ENCODE measurements at places on chromosomes 6 and 20.
A peak's percentile ranks its signal among the peaks of the same experiment; 100 is the strongest.

DNA sequence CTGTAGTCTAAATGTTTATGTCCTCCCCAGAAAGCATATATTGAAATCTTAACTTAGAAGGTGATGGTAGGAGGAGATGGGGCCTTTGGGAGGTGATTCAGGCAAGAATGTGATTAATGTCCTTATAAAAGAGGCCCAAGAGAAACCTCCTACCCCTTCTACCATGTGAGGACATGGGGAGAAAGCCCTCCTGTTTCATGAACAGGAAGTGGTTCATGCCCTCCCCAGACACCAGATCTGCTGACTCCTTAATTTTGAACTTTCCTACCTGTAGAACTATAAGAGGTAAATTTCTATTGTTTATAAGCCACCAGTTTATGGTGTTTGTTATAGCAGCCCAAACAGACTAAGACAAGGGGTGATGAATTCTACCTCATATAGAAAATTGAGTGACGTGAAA, 8.7 kb upstream of the ECT2L start:
- peaks cover 91% of the 10 kb centered on the region for H3K36me3 ChIP-seq
- H3K27me3 ChIP-seq = no peaks in the 10 kb centered on the region
- H3K27ac ChIP-seq = no peak overlapping the region

DNA sequence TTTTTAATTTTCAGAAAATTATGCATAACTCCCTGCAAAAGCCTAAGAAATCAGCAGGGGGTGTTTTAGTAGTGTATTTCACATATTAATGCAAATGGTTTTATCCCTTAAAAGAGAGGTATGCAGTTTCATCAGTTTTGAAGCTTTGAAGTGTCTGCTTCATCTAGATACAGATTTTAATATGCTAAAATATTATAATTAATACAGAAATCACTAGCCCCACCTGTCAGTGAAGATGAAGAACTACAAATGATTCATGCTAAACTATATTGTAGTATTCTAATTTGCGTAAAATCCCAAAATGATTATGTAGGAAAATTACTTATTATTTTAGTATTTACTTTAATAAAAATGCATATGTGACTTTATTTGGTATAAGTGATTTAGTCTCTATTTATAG, 2.9 kb upstream of the TFB1M start:
- H3K4me3 ChIP-seq = no peak overlapping the region
- no peaks in the 10 kb centered on the region for H3K36me3 ChIP-seq
- no peak overlapping the region for H3K27ac ChIP-seq
- peaks cover 11% of the 10 kb centered on the region for H3K4me1 ChIP-seq
- H3K27me3 ChIP-seq = no peaks in the 10 kb centered on the region

DNA sequence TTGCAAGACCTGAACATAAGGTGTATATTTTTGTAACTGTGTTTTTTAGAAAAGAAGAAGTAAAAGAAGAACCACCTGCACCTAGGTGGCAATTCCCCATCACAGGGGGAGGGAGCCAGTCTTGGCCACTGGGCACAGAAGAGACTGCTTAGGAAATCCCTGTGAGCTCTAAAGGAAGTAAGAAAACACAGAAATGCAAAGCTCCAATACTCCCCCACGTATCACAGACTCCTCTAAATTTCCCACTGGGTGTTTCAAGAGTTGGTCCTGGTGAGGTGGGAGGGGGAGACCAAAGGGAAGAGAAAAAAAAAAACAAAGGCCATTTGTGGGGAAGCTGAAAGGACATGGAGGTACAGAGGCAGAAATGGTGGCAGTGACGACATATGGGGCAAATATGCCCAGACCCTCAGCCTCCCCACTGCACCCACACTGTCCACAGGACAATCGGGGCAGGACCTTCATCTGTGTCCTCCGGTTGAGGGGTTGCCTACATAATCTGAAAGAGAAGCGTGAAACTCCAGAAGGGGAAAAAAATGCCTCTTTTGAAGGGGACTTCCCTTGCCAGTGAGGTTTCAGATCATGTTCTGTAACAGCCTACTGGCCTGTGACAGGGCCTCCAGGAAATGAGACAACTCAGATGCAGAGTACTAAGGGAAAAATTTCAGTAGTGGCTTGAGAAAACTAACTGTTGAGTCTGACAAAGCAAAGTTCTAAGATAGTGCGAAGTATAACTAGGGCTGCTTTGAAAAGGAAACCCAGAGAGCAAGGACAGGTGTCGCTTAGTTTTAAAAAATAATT, 226.2 kb upstream of the MARCKS start:
- no peaks in the 10 kb centered on the region for H3K27me3 ChIP-seq
- peaks cover 27% of the 10 kb centered on the region for H3K4me1 ChIP-seq
- H3K36me3 ChIP-seq = no peaks in the 10 kb centered on the region
- DNase-seq = no peak
- H3K27ac ChIP-seq = peak overlapping the region; percentile 13

DNA sequence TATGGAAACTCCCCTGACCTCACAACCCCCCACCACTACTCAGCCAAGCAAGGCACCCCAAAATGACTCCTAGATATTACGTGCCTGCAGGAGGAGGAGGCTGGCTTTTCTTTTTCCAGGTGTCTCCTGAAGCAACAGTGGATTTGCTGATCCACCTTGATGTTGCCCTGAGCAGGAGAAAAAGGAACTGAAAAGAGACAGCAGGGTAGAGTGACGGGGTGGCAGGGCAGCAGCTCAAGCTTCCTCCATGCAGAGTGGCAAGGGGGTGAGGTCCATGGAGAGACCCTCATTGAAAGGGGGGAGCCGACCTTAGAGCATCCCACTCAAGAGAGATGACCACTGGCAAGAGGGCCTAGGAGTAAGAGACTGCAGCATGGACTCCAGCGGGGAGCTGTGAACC, 112.0 kb upstream of the SIRPA start:
- H3K36me3 ChIP-seq = no peaks in the 10 kb centered on the region
- H3K4me1 ChIP-seq = no peaks in the 10 kb centered on the region
- no peak overlapping the region for H3K4me3 ChIP-seq

DNA sequence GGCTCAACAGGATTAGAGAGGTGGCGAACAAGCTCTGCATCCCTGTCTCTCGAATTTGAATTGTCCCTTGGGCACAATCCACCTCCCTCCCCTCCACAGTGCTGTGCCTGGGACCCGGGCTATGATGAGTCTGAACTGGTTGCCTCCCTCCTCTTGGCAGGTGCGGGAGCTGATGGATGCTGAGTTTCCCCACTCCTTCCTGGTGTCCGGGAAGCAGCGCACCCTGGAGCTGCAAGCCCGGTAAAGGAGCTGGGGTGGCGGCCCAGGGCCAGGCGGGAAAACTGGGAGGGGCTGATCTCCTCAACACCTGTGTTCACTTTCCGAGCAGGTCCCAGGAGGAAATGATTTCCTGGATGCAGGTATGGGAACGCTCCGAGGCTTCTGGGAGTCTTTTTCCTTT, 14.9 kb downstream of the FGD2 start:
- no peaks in the 10 kb centered on the region for H3K36me3 ChIP-seq
- peaks cover 14% of the 10 kb centered on the region for H3K4me1 ChIP-seq
- H3K27ac ChIP-seq = no peak overlapping the region
- H3K27me3 ChIP-seq = no peaks in the 10 kb centered on the region
- DNase-seq = no peak
- no peak overlapping the region for H3K4me3 ChIP-seq

DNA sequence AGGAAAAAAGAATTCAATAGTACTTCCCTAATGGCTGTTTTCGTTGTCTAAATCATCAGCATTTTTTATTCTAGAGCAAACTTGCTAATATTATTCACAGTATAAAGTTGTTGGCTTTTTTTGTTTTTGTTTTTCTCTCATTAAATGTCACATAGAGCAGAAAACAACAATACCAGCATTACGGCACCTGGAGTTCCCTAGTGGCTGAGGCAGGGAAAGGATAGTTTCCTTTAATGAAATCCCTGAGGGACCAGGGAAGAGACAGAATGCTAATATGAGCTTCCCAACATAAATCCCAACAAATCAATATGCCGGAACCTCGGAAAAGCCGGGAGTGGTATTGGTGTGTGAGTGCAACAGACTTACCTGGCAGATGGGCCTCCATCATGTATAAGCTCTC, 235.2 kb upstream of the ASCC3 start:
- H3K27ac ChIP-seq = no peak overlapping the region
- DNase-seq = no peak
- no peaks in the 10 kb centered on the region for H3K36me3 ChIP-seq

DNA sequence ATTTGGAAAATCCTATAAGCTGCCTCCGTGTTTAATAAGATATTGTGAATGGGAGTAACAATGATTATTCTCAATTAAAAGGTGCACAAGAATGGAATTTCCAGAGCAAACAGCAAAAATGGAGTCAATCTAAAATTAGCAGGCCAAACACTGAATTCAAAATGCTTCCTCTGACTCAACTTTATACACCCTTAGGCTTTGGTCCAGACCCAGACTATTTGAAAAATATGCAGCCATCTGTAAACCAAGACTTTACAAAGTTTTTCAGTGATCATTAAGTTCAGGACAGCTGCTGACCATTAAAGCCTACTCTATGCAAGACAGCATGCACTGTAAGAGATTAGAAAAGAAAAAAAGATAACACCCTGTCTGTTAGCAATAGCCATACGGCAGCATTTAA, 39.4 kb upstream of the CCN6 start:
- peak overlapping the region; percentile 23 for H3K27ac ChIP-seq
- H3K4me3 ChIP-seq = no peak overlapping the region
- H3K4me1 ChIP-seq = peaks cover 48% of the 10 kb centered on the region
- H3K27me3 ChIP-seq = no peaks in the 10 kb centered on the region

DNA sequence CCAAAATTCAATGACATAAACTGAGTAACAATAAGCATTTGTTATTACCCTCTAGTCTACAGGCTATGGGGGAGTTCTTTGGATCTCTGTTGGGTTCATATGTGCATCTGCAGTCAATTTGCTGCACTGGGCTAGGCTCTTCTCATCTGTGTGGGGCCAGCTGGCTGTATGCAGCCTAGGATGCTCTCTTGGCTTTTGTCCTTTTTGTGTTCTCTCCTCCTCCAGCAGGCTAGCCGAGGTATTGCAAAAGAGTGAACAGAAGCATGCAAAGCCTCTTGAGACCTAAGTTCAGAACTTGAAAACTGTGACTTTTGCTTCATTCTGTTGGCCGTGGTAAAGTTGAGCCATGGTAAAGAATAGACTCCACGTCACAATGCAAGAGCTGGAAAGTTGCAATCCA, 62.8 kb upstream of the FOXO3 start:
- H3K4me1 ChIP-seq = no peaks in the 10 kb centered on the region
- H3K36me3 ChIP-seq = no peaks in the 10 kb centered on the region
- DNase-seq = no peak
- H3K4me3 ChIP-seq = no peak overlapping the region
- no peak overlapping the region for H3K27ac ChIP-seq

DNA sequence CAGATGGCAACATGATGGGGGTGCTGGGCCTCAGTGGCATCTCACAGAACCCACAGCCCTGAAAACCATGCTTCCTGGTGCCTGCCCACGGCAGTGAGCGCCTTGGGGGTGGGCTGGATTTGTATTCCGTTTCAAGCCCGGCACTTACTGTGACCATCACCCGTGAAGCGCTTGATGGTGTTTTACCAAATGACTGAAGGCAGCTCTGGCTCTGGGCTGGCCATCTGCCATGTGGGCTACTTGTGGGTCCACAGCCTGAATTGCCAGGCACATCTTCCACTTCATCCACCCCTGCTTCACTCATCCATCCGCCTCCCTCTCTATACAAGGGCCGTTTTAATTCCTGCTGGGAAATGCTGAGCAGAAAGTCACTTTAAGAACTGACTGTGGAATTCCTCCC, 250.9 kb upstream of the GMDS start:
- no peaks in the 10 kb centered on the region for H3K27me3 ChIP-seq
- no peaks in the 10 kb centered on the region for H3K4me1 ChIP-seq
- no peaks in the 10 kb centered on the region for H3K36me3 ChIP-seq
- H3K27ac ChIP-seq = no peak overlapping the region

DNA sequence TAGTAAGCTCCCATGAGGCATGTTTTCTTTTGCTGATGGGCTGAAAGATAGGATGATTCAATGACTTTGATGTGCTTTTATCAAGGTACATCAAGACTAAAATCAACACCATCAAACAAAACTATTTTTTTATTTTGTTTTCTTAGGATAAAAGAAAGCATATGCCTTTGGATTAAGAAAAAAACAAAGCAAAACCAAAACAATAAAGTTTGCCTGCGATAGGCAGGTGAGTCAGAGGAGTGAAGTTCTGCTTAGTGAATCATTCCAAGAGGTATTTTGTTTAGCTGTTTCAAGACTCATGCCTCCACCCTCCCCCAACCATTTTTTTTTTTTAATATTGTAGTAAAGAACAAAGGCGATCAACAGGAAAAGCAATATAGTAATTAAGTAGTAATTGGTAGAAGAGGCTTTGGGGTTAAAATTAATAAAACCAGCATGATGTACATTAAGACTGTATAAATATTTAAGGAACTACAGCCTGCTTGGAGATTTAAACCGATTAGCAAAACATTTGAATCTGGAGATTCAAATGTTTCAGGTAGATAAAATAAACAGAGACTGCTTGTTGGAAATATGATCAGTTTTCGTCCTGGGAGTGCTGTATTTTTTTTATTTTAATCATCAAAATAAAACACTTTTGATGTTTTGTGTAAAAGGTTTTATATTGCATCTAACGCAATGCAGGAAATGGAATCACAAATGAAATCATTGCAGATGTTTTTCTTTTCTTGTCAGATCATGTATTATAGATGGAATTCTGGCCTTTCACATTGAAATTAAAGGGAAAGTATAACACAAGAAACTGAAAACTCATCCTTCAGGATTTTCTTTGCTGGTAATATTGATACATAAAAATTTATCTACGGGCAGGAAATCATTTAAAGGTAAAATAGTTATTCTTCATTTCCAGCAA, 482.3 kb upstream of the MANEA start:
- H3K27ac ChIP-seq = no peak overlapping the region
- H3K4me3 ChIP-seq = no peak overlapping the region
- H3K36me3 ChIP-seq = no peaks in the 10 kb centered on the region
- no peaks in the 10 kb centered on the region for H3K4me1 ChIP-seq

DNA sequence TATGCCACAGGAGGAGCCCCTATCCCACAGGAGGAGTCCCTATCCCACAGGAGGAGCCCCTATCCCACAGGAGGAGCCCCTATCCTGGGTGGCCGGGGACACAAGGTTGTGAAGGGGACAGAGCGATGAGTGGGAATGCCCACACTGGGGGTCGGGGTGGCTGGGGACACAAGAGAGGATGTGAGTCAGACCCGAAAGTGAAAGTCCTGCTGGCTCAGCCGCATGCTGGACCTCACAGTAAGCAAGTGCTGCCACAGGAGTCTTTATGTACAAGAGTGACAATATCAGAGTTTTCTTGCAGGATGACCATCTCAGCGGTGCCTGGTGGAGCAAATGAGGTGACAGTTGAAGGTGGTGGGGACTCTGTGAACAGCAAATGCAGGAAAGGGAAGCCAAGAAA, 93.7 kb downstream of the PSMB1 start:
- H3K4me3 ChIP-seq = peak overlapping the region; percentile 46
- no peaks in the 10 kb centered on the region for H3K27me3 ChIP-seq
- no peak for DNase-seq
- peaks cover 9% of the 10 kb centered on the region for H3K4me1 ChIP-seq
- no peak overlapping the region for H3K27ac ChIP-seq
- no peaks in the 10 kb centered on the region for H3K36me3 ChIP-seq

GRCh38 chr6:90098001-90098531, 198.6 kb downstream of the BACH2 start:
- DNase-seq = peak; percentile 57
- no peak overlapping the region for H3K4me3 ChIP-seq
- H3K27me3 ChIP-seq = no peaks in the 10 kb centered on the region
- peak overlapping the region; percentile 84 for H3K27ac ChIP-seq
- H3K36me3 ChIP-seq = no peaks in the 10 kb centered on the region
- H3K4me1 ChIP-seq = peaks cover 27% of the 10 kb centered on the region
